ENCODE measurements at places on chromosomes 5 and 9.
A peak's percentile ranks its signal among the peaks of the same experiment; 100 is the strongest.

DNA sequence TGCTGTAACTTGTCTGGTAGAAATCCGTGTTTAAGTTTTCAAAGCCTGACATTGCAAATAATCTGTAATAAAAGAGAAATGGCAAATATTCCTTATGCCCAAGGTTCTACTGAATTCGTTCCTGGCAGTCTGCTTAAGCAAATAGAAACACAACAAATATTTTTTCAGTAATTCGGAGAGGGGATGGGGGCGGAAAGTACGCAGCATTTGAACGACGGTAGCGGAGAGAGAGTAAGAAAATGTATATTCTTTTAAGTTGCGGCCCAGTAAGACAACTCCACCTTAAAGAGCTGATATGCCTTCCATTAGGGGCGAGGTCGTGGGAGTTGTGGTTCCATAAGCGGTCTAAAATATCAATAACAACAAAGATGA lies 569 bp downstream of the YIPF5 start:
- DNase-seq = no peak

DNA sequence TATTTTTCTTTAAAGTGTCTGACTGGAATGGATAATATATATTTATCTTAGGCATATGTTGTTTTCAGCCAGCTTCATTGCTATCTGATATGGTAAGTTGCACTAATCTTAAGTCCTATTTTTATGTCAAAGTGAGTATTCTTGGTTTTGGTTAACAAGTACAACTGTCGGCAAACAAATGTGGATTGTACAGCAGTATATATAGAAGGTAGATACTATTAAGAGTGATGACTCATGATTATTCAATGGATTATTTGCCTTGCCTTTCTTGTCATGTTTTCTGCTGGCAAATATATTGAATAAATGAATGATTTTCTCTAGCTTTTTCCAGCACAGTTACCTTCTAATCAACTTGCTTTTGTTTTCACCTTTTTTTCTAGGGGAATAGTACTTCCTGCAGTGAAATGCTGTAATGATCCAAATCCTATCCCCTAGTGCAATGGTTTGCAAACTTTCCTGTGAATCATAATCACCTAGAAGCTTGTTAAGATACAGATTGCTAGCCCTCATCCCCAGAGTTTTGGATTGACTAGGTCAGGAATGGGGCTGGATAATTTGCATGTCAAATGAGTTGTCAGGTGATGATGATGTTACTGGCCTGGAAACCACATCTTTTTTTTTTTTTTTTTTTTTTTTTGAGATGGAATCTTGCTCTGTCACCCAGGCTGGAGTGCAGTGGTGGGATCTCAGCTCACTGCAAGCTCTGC lies 60.8 kb upstream of the ARRDC3 start:
- no peak for DNase-seq

- no peak for DNase-seq
Observed at GRCh38 chr5:126360467-126360866, 62.7 kb upstream of the GRAMD2B start.

DNA sequence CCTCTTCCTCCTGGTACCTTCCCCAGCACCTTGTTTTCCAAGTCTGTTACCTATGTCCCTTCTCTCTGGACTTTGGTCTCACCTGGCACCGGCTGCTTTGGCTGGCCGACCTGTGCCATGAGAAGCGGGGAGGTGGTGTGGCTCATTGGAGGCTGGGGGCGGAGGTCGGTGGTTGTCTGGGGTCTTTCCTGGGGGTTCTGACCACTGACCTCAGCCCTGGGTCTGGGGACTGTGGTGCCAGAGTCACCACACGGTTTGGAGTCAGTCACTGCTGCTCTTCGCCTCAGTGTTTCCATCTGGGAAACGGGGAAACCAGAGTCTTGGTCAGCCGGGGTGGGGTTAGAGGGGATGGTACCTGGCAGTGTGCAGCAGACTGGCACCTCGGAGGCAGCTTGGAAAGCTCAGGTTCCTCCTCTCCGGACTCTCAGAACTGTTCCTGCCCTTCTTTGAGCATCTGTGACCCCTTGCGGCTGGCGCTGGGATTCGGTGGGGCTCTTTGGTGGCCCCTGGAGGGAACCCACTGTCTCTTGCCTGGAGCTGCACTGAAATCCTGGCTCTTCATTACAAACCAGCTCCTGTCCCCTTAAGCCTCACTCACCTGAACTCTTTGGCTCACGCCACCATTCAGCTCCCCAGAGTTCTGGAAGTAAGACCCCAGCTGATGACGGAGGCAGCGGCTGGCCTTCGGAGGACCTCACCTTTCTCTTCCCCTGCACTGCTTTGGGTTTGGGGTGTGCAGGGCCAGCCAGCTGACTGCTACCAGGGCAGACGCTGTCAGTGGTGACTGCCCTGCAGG lies 4.1 kb upstream of the RXRA start:
- DNase-seq = no peak

DNA sequence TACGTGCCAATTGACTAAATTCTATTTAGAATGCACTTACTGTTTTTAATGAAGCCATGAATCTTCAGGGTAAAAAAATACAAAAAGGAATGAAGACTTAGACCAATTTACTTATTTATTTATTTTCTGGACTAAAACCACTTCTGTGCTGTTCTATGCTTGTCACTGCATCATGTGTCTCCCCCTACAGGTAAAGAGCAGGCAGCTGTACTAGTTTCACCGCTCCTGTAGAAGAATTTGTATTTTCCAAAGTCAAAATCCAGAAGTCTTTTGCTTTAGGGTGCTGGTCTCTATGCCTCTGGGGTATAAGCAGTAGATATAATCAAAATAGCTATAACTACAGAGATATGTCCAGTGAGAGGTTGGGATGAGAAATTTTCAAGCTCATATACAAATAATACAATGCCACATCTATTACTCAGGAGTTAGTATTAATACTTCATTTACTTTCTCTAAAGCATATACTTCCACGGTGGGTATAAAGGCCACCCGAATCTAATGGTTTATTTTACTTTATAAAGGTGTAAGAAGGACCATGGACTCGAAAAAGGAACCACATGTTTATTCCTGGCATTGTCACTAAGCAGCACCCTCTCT lies 591.5 kb downstream of the RAB3C start:
- DNase-seq = no peak

DNA sequence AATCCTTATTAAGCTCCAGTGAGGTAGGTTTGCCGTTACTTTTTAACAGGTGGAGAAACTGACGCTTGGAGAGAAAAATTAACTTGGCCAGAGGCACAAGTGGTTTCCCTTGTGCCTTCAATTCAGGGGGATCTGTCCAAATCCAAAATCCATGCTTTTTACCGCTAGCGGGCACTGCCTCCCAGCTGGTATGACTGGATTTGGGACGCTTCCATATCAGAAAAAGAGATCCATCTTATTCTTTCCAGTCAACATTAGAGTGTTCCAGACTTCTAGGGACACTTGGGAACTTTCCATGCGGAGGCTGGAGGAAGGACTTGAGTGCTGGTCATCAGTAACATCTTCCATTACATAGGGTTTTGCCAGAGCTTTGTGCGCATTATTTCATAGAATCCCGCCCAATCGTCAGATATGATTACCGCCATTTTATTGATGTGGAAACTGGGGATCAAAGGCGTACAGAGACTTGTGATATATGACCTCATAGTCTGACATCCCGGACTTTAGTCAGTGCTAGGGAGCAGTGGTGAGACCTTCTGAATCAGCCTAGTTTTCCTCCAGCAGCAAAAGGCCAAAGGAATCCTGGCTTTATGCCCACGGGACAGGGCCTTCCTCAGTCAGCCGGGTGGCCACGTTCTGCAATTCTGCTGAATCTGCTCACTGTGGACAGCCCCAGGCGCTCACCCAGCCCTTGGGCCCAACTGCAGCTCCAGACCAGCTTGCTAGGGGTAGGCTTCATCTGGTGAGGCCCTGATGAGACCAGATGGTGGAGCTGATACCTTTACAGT lies 1.1 kb upstream of the GNPDA1 start:
- no peak for DNase-seq

- DNase-seq = no peak
Observed at GRCh38 chr9:14216612-14217194, 97.2 kb downstream of the NFIB start.

- no peak for DNase-seq
Observed at GRCh38 chr5:118441956-118442355, 546.4 kb downstream of the DTWD2 start.

DNA sequence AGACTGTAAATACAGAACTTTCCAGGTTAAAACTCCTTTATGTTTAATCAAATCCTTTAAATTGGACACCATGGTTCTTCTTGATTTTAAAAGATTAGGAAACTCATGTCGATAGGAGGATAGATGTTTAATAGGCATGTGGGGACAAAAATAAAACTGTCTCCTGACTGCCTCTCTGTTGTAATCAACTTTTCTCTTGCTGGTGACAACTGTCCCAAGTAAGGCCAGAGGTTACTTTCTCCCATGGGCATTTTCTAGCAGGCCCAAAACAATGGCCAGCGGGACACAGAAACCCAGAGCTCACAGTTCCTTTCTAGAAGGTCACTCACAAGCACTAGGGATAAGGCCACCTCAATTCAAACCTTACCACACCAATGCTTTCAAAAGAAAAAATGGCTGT lies 14.5 kb downstream of the SLC36A2 start:
- DNase-seq = no peak

DNA sequence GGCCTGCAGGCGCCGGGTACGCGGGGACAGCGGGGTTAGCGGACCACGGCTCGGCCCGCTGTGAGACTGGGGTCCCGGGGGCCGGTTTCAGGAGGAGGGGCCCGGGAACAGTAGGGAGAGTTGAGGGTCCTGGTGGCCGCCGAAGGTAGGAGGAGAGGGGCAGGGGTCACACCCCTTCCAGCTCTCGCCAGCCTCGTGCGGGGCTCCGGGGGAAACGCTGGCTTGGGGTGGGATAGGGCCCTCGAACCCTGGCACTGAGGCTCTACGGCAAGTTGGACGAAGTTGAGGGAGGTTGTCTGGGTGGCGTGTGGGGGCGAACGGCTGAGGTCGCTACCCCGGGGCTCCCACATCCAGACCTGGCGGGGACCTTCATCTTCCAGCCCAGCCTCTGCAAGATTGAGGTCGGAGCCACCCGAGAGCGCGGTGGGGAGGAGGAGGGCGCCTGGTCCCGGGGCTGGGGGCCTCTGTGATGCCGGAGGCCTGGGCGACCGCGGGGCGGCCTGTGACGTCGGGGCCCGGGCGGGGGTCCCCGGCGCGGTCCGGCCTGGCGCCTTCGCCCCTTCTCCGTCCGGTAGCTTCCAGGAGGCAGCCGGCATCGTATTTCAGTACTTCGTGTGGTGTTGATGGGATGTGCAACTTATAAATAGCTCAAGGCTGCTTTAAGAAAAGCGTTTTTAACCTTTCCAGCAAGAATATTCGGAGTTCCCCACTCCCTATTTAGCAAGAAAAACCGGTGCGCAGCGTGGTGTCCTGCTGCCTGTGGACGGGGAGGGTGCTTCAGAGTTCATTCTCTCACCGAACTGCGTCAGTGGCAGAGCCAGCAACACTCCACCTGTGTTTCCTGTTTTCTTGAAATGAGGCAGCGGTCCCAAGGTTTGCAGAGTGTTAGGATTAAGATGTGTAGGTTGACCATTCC lies 902 bp downstream of the HABP4 start:
- DNase-seq = peak; percentile 24

DNA sequence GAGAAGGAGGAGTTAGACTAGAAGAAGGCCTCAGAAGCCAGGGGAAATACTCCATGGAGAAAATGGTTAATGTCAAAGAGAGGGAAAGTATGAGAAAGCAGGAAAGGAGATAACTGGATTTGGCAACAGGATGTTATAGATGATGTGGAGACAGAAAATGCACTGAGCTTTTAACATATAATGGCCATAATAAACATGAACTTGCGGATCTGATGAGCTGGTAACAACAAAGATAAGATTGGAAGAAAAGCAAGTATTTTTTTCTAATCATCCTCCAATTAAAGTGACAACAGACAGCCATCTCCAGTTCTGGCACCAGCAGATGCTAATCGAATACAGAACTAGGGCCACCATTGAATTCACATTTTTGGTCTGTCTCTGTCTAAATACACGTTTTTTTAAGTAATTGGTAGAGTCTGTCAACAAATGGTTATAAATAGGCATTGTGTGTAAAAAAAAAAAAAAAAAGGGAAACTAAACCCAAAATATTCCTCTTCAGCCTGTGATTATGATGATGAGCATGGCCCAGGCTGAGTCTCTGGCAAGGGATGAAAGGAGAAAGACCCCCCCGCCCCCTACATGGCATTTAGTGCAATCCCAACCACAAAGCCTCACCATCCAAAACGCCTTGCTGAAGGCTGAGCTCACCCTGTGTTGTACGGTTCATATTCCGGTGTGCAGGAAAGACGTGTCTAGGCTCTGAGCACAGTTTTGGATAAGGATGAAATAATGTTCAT lies 149.5 kb upstream of the LHFPL2 start:
- no peak for DNase-seq

- DNase-seq = no peak
Observed at GRCh38 chr9:114030364-114030763, 47.7 kb downstream of the AMBP start.

GRCh38 chr5:141573489-141574121 lies 45.2 kb downstream of the DIAPH1 start:
- DNase-seq = no peak

- no peak for DNase-seq
Observed at GRCh38 chr5:52963636-52964035, 25.5 kb upstream of the ITGA2 start.

GRCh38 chr5:66467564-66467963 lies 128.6 kb upstream of the MAST4 start:
- no peak for DNase-seq

- no peak for DNase-seq
Observed at GRCh38 chr5:179211068-179211467, 134.2 kb downstream of the ADAMTS2 start.

GRCh38 chr5:105587963-105588662 lies 2025.5 kb upstream of the NUDT12 start:
- no peak for DNase-seq

- DNase-seq = no peak
Observed at GRCh38 chr5:132773601-132774355, 3.3 kb downstream of the SEPTIN8 start.

DNA sequence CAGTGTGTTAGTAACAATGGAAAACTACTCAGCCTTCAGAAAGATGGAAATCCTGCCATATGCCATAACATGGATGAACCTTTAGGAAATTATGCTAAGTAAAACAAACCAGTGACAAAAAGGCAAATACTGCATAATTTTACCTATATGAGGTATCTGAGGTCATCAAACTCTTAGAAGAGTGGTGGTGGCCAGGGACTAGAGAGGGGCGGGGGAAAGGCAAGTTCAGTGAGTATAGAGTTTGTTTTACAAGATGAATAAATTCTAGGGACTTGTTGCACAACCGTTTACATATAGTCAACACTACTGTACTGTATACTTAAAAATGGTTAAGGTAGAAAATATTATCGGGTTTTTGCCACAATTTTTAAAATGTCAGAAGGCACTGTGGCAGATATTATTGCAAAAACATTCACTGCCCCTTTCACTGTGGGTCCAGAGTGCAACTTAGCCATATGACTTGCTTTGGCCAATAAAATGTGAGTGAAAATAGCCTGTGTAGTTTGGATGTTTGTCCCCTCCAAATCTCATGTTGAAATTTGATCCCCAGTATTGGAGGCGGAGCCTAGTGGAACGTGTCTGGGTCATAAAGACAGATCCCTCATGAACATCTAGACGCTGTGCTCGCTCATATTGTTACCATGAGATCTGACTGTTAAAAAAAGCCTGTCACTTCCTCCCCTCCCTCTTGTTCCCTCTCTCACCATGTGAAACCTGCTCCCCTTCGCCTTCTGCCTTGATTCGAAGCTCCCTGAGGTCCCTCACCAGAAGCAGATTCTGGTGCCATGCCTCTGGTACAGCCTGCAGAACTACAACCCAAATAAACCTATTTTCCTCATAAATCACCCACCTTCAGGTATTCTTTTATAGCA lies 9.5 kb downstream of the ZNF367 start:
- no peak for DNase-seq
